Kidney (tissue), 22 donors: ENCODE measurements at places on chromosomes 6 and 20.

GRCh38 chr6:26122005-26122388 lies 34.8 kb downstream of the HFE start:
- DNase-seq, result no peak

GRCh38 chr6:131724114-131724513 lies 13.3 kb upstream of the CTAGE9 start:
- no peak for DNase-seq

- no peak for DNase-seq
Observed at GRCh38 chr20:52426856-52427255, 235.3 kb upstream of the ZFP64 start.

DNA sequence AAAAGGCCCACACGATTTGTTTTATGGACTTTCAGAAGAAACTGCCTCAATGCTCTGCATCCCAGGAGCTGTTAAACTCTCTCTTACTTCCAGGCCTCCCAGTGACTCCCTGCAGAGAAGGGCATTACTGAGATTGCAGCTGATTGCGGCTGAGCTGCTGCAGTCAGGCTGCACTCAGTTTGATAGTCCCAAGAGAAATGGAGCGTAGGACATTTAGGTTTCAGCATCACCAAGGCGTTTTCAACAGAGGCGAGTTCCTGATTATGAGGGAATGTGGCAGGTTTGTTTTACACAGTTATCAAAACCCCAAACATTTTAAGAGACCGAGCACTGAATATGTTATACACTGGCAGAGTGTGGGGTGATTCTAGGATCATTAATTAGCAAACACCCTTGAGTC lies 145.6 kb downstream of the TBX18 start:
- no peak for DNase-seq

- DNase-seq, result no peak
Observed at GRCh38 chr6:146290589-146290901, 253.1 kb upstream of the RAB32 start.

DNA sequence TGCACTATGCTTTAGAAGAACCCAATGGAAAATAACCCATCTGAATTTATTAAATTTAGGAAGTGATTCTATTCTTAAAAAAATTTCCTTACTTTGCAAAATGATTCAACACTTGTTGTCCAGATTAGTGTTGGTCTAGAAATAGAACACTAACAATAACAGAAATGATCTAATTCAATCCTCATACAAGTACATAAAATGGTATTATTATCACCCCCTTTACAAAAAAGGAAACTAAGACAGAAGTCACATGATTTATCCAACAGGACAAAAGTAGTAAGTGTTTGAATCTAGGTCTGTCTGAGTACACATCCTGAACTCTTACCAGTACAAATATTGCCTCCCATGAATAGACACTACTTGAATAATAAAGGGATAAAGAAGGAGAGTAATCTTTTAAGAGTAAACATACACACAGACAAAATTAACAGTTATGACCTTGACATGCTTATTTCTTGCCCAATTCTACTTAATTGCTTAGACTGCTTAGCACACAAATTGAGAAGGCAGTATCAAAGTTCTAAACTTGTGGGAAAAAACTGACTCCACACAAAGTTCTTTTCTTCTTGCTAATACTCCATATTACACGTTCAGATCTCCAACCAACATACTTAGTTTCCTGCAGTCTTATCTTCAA lies 195.4 kb upstream of the RUNX2 start:
- no peak for DNase-seq

GRCh38 chr6:30071081-30071818 lies 4.3 kb downstream of the PPP1R11 start:
- peak; percentile 32 for DNase-seq

DNA sequence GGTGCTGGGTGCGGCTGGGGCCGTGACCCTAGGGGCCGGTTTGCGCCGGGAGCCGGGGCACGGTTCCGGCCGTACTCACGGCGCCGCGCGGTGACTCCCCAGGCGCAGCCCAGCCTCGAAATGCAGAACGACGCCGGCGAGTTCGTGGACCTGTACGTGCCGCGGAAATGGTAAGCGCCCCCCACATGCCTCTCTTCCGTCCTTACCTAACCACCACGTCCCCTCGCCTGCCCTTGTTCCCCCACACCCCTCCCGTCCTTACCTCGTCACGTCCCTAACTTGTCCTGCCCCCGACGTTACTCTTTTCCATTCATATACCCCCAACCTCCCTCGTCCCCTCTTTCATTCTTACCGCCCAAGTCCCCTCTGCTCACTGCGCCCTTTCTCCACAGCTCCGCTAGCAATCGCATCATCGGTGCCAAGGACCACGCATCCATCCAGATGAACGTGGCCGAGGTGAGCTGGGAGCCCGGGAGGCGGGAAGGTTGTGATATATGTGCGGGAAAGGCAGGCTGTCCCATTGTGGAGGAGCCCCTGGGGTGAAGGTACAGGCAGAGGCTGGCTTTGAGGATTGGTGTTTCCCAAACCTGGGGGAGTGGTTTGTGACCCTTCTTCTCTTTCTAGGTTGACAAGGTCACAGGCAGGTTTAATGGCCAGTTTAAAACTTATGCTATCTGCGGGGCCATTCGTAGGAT lies 463 bp downstream of the RPS21 start:
- no peak for DNase-seq

- DNase-seq, result no peak
Observed at GRCh38 chr6:12419631-12420272, 129.6 kb downstream of the EDN1 start.

- peak; percentile 46 for DNase-seq
Observed at GRCh38 chr6:1496836-1497760, 107.7 kb downstream of the FOXF2 start.

DNA sequence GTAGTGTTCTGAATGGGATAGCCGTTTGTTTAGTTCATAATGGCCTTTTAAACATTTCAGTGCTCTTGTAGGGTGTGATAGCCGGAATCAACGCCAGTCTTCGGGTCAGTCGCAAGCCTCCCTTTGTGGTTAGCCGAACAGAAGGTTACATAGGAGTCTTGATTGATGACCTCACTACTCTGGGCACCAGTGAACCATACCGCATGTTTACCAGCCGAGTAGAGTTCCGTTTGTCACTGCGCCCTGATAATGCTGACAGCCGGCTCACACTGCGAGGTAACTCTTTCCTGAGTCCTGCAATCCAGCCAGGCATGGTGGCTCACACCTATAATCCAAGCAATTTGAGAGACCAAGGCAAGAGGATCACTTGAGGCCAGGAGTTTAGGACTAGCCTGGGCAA lies 20.4 kb downstream of the MTO1 start:
- DNase-seq, result no peak

GRCh38 chr20:53384392-53384791 lies 209.2 kb downstream of the ZNF217 start:
- no peak for DNase-seq

DNA sequence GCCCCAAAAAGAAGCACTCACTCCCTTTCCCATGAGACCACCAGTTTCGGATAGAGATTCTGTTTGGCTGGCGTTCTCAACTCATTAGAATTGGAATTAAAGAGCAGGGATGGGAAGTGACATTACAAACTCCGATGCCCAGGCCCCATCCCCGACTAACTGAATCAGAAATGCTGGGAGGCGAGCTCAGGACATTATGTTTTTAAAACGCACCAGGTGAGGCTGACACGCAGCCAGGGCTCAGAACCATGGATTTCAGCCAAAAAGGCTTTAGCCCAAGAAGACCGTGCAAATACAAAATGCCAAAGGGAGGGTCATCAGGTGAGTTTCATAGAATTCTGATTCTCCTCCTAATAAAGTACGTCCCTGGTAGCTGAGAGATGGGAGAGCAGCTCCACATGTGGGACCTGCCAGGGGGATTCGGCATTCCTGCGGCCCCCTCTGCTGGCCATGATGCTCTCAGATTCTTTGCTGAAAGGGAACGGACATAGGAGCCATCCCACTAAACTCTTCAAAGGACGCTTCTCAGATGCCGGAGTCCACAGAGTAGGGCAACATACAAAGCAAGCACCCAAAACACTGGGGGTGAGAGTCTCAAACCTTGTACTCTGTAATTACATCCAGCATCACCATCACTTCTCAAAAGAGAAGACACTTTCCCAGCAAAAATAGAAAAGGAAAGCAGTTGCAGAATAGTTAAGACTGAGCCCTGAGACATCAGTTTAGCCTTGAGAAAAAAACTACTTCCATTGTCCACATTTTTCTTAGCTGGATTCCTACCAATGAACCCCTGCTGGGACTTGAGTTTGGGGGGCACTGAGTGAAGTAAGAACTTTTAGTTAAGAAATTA lies 205.2 kb downstream of the BMP7 start:
- peak; percentile 74 for DNase-seq

- DNase-seq, result no peak
Observed at GRCh38 chr6:1515280-1515679, 94.4 kb upstream of the FOXC1 start.

- DNase-seq, result peak; percentile 49
Observed at GRCh38 chr20:38434301-38434741, 807 bp downstream of the SNHG17 start.

- no peak for DNase-seq
Observed at GRCh38 chr6:14762077-14762476, 483.8 kb upstream of the JARID2 start.

DNA sequence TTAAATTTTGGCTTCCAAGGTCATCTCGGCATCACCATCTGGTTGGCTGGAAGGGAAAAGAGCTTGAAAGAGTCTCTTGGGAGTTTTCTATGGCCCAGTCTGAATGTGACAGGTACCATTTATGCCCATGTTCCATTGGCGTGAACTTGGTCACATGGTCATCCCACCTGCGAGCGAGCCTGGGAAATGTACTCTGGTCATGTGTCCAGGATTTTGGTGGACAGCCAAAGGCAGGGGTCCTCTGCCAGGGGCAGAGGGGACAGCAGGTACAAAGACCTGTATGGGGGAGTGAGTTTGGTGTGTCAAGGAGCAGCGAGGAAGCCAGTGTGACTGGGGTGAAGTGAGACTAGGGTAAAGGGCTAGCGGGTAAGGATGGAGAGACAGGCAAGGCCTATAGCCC lies 112.6 kb downstream of the CDC5L start:
- no peak for DNase-seq

- DNase-seq, result no peak
Observed at GRCh38 chr6:85465762-85466161, 15.9 kb downstream of the NT5E start.

DNA sequence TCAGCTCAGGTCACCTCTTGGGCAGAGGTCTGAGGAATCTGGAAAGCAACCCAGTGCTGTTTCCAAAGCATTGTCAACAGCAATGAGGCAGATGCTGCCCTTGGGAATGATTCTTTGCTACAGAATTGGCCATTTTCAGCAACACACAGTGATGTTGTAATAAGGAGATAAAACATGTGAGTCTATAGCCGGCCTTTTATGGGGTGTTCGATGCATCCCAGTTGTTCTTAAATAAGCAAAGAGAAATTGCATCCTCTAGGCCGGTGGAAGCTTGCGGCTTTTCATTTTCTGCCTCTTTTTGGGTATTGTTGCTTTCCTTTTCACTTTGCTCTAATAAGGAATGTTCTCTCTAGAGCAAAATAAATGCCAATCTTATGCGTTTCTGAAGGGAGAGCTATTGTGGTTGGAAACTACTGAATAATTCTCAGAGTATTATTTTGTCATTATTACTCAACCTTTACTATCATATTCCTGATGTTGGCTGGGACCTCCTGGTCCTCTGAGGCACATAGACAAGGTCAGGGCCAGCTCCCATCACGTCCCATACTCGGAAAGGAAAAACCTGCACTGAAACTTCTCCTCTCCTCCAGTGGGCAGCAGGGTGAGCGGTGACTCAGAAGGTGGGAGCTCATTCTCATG lies 214.2 kb downstream of the CDH26 start:
- no peak for DNase-seq

DNA sequence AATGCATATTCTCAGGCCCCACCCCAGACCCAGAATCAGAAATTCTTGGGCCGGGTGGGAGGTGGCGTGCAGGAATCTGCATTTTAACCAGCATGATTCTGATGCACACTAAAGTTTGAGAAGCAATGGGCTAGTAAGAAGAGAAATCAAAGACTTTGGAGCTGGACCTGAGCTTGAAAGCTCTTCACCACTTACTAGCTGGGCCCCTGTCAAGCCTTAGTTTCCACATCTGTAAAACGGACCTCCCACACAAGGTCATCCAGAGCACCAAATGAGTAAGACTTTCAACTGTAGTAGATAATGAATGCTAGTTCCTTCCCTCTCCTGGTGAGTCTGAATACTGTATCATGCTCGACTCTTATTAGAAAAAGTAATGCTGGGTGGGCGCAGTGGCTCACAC lies 87.0 kb downstream of the TBC1D7 start:
- no peak for DNase-seq

- DNase-seq, result no peak
Observed at GRCh38 chr20:9613871-9614270, 99.5 kb downstream of the LAMP5 start.

- no peak for DNase-seq
Observed at GRCh38 chr20:62588458-62589149, 53.7 kb upstream of the SLCO4A1 start.

GRCh38 chr6:101597693-101598092 lies 204.2 kb downstream of the GRIK2 start:
- no peak for DNase-seq

GRCh38 chr20:9744551-9744950 lies 94.3 kb downstream of the PAK5 start:
- no peak for DNase-seq

DNA sequence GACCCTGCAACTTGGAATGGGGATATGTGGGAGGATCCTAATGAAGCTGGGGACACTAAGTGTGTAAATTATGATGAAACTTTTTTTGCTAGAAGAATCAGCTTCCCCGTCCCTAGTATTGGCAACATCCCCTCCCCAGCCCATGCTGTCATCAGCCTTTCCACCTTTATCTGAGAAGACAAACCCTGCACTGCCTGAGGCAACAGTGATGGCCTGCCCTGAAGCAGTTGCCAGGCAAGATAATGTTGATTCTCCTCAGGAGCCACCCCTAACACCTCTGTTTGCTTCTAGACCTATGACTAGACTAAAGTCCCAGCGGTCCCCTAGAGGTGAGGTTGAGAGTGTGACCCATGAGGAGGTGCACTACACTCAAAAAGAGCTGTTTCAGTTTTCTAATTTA lies 27.1 kb downstream of the MICA start:
- no peak for DNase-seq

DNA sequence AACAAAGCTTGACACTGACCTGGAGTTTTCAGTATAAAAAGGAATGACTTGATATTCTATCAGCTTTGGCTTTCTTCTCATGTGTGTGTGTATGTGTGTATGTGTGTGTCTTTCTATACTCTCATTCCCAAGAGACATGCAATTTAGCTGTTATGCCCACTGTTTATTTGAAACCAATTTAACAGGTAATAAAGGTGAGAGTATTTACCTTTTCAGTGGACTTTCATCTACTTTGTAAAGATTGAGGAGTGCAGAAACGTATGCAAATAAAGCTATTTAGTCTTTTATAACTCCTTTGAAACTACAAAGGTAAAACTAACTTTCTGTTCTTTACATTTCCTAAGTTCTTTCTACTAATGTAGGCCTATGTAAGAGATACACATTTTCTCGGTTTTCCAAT lies 103.5 kb upstream of the HS3ST5 start:
- DNase-seq, result no peak

GRCh38 chr20:60052322-60052721 lies 94.1 kb downstream of the CDH26 start:
- no peak for DNase-seq

- no peak for DNase-seq
Observed at GRCh38 chr20:59783641-59784010, 149.8 kb downstream of the SYCP2 start.
